ENCODE measurements at places on chromosomes 13 and 19.

DNA sequence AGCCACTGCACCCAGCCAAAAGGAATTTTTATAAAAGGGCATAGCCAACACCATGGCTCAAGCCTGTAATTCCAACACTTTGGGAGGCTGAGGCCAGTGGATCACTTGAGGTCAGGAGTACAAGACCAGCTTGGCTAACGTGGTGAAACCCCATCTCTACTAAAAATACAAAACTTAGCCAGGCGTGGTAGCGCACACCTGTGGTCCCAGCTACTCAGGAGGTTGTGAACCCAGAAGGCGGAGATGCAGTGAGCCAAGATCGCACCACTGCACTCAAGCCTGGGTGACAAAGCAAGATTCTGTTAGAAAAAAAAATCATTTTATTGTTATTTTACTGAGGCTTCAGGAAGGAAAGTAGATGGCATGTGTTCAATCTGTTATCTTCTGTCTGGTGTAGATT lies 31.3 kb upstream of the FOXO1 start:
- DNase-seq: no peak

DNA sequence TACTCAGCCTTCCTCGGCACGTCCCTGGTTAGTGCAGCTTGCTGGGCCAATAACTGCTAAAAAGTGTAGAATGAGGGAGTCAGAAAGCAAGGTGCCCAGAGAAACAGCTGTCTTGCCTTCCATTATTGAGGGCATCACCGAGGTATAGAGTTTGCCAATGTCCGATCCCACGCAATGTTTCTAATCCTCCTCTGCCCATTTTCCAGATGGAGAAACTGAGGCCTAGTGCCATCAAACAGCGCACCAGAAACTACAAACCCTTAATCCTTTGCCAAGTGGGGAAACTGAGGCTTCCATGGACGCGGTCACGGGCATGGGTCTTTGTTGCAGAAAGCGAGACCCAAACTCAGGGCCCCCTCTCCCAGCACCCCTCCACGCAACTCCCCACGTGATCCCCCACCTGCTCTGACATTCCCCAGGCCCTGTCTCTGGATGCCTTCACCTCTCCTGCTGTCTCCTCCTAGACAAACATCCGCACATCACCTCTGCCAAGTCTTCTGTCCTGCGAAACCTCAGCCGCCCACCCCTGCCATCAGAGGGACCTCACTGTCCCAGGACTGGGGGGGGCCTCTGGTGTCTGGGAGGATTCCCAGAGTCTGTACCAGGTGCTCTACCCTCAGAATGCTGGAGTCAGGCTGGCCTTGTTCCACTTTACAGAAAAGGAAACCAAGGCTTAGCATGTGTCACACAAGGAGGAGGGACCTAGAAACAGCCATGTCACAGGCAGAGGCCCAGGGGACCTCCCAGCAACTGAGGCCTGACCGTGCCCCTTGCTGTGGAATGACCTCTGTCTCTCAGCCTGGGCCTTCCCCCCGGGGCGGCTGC lies 930 bp upstream of the PDE4C start:
- DNase-seq: no peak

- no peak for DNase-seq
These were observed 1.6 kb upstream of the ADPRHL1 start for GRCh38 chr13:113454936-113455335.

GRCh38 chr19:48230555-48231129 lies 25.1 kb downstream of the CARD8 start:
- DNase-seq: no peak

GRCh38 chr13:42279080-42279479 lies 7.1 kb downstream of the AKAP11 start:
- DNase-seq: no peak

DNA sequence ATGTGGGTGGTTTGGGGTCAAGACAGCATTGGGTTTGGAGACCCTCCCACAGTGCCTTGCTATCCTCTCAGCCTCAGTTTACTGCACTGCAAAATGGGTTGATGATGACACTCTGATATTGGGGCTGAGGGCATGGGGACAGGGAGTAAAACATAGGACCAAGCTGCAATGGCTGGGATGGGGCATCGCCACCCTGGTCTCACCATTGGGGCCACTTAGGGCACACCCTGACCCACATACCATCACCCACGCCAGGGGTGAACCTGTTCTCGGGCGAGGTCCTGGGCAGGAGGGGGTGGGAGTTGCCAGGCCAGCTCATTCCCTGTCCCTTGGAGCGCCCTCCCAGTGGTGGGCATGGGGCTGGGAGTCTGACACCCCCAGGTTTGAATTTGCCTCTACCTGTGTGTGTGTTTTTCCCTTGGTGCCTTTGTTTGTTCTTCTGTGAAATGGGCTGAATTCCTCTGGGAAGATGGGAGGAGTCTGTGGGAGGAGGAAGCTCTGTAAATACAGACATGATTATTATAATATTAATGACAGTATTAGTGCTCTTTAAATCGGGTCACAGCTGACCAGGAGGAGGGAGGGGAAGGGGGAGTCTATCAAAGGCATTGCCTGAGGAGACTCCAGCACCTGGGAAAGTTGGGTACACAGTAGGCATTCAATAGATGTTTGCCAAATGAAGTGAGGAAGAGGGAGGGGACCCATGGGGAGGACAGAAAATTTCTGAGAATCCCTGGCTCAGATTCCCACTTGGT lies 2.2 kb upstream of the FCHO1 start:
- no peak for DNase-seq

DNA sequence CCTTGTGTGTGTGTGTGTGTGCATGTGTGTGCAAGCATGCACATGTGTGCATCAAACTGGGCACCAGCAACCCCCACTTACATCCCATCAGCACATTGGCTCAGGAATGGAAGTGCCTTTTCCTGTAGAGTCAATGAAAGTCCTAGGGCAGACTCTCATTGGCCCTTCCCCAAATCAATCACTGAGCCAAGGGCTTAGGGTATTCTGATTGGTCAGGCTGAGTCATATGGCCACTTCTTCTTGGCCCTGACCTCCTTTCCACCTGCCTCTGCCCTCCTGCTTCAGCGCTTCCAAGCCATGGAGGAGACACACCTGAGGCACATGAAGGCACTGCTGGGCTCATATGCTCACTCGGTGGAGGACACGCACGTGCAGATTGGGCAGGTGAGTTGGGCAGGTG lies 20.9 kb downstream of the FCHO1 start:
- DNase-seq: no peak

DNA sequence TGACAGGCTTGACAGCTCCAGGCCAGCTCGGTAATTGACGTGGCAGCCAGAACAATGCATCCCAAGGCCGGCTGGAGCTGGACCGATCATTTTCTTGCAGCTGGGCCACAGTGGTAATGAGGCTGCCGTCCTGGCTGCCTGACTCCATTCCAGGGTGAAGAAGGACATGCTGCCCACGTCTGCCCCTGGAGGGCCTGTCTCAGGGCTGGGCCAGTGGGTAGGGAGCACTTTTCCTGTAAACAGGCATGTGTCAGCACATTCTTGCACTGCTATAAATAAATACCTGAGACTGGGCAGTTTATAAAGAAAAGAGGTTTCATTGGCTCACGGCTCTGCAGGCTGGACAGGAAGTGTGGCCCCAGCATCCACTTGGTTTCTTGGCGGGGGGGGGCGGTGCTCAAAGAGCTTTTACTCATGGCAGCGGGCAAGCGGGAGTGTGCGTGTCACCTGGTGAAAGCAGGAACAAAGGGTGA lies 38.1 kb upstream of the KCTD15 start:
- DNase-seq: no peak
